Central memory CD4-positive, alpha-beta T cell (primary cell): ENCODE measurements at places on chromosomes 7 and 10.

DNA sequence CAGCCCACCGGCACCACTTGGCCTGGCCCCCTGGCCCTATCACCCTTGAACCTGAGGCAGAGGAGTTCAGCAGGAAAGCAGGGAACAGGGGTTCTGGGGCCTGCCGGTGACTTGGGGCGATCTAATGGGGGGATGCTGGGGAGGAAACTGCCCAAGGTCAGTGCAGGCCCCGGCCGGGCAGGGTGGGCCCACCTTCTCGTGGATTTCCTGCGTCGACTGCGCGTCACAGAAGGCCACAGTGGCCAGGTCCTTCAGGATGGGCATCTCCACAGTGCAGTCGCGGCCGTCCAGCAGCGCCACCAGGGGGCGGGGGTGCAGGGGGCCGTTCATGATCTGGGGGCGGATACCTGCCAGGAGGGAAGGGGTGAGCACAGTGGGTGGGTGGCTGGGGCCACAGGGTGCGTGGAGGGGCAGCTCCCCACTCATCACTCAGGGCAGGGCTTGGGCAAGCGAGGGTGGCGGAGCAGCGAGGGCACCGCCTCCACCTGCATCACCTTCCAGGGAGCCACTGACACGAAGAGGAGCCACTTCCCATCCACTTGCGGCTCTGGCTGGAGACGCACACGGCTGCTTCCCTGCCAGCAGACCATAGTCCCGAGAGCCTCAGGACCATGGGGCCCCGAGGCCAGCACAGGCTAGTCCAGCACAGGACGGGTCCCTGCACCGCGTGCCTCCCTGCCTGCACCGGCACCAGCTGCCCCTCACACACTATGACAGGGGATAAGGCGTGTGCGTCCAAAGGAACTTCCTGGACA lies 61.4 kb downstream of the ZRANB1 start:
- no peak for DNase-seq

- no peak for DNase-seq
These were observed 108.7 kb upstream of the DPP6 start for GRCh38 chr7:153943457-153943856.

GRCh38 chr7:21364801-21365271 lies 63.0 kb upstream of the SP4 start:
- no peak for DNase-seq

GRCh38 chr10:50347394-50347802 lies 96.1 kb upstream of the ASAH2 start:
- DNase-seq: no peak

DNA sequence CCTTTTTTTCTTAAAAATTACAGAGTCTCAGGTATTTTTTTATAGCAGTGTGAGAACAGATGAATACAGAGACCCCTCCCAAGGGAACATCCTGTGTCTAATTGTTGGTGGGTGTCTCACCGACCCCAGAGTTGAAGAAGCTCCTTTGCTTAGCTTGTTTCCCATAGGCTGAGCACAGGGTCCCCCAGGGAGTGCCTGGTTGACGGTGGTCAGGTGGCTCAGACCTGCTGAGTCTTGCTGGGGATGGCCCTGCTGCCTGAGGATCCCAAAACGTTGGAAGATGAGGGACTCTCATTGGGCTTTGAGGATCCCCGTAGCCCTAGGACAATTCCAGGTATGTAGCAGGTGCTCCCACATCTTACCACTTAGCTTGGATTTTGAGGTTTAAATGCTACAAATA lies 19.5 kb downstream of the SCART1 start:
- DNase-seq: no peak

GRCh38 chr10:110203500-110204455 lies 3.6 kb upstream of the MXI1 start:
- DNase-seq: no peak

DNA sequence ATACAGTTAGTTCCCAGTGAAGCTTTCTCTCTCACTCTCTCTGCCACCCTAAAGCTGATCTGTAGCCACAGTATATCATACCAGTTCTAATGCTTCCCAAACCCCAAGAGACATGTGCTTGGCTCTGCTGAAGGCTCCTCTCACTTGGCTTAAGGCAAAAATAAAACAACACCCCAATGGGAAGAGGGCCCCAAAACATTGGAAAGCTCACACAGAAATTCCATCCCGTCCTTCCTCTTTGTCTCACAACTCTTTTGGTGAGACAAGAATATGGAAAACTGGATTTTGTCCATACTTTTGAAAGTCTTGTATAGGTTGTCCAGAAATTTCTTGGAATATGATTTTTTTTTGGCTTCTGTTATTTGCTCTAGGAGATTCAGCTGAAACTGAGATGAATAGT lies 56.1 kb upstream of the WNT16 start:
- no peak for DNase-seq

DNA sequence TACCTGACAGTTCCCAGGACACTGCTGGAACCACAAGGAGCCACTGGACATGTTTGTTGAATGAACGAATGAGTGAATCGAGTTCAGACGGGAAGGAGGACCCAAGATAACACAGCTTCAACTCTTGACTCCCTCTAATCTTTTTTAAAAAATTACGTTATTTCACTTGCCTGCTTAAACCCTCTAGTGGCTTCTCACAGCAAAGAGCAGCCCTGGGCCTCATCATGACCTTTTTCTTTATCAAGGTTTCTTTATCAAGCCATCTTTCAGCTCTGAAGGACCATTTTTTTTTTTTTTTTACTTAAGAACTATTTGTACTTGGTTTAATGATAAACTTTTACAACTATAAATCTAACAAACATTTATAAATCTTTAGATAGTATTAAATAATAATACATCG lies 110.6 kb downstream of the TAX1BP1 start:
- DNase-seq: no peak

DNA sequence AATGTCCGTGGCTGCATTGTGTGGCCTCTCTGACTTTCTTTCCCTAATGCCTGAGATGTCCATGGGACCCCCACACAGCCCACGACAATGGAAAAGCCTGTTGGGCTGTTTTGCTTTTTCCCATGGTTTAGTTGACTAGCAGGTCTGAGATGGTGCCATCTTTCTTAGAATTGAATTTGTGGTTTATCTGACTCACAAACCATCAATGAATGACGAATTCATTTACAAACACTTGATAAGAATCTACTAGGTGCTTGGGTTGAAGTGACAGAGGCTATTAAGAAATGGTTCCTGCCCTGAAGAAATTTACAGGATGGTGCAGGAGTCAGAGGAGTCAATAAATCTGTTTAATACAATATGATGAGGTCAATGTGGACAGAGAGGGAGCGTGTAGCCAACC lies 75.4 kb downstream of the OTUD1 start:
- DNase-seq: no peak

DNA sequence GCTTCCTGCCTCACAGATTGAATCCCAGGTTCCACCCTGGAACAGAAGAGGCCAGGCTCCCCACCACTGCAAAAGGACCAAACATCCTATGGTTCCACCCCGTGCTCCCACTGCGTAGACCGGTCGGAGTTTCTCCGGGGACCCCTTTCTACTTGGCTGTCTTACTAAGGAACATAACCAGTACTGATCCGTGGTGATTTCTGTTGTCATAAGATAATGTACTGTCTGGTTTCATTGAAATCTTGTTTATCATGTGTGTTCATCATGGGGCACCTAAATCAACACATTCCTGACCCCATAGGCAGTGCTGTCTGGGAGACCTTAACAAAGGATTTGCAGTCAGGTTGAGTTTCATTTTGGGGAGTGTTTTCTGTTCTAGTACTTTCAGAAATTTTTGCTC lies 104.5 kb downstream of the CHN2 start:
- DNase-seq: no peak

- DNase-seq: no peak
These were observed 131.6 kb downstream of the PDE1C start for GRCh38 chr7:31938650-31939049.

GRCh38 chr10:111030042-111030750 lies 46.6 kb upstream of the ADRA2A start:
- DNase-seq: no peak

- no peak for DNase-seq
These were observed 1140.9 kb downstream of the GATA3 start for GRCh38 chr10:9195385-9195784.

DNA sequence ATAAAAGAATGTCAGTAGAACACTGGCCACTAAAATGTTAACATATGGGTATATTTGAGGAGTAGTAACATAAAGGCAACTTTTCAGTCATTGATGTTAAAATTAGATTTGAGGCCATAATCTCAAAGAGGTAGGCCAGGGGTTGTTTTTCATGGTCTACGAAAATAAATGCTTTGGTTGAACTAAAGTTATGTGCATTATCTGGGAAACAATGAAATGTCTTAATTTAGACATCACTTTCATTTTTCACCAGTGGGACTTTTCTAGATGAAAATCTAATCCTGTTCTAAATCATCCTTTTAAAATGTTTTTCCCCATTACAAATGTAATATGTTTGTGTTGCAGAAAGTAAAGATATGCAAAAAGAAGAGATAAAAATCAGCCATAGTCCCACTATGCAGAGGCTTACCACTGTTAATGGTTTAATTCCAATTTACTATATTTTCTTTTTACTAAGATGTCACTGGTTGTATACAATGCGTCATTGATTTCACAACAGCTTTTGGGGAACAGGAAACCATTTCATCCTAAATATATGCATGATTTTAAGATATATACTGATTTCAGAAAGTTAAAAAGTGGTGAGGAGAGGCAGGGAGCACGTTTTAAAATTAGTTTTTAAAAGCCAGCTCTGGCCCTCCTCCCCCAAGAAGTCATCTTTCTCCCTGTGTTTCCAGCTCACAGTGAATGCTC lies 64.3 kb downstream of the ARID5B start:
- no peak for DNase-seq

DNA sequence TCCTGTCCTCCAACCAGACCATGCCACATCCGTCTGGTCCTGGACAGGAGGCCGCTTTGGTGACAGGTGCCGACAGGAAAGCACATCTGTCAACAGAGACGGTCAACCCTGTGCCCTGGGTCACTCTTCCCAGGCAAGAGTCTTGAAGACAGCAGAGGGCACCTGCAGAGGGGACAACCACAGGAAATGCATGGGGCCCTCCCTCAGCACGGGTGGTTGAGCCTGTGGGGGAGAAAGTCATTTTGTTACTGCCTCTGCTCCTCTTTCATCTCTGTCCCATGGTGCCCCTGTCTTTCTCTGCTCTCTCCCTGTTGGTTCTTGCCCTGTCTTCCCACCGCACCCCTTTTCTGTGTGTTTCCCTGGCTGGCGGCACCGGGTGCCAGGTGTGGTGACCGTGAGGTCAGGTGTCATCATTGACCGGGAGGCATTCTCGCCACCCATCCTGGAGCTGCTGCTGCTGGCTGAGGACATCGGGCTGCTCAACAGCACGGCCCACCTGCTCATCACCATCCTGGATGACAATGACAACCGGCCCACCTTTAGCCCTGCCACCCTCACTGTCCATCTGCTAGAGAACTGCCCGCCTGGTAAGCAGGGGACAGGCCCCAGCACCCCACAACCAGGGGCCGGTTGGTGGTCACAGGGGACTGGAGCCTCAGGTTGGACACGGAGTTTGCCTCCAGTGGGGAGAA lies 17.6 kb upstream of the VSIR start:
- DNase-seq: no peak

DNA sequence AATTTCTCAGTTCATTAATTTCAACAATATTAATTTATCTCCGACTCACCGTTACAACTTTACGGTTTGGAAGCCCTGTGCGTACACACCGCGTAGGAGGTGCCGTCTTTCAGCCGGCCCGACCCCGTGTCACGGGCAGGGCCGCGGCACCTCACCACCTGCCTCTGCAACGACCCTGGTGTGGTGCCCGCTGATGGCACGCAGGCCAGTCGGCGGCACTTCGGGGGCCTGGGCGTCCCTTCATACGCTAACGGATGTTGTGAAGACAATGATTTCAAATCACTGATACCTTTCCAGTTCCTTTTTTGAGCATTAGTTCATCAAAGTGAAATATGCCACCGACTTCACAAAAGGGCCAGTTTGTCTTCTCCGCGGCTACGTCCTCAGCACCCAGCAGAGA lies 125.3 kb downstream of the EBF3 start:
- no peak for DNase-seq

DNA sequence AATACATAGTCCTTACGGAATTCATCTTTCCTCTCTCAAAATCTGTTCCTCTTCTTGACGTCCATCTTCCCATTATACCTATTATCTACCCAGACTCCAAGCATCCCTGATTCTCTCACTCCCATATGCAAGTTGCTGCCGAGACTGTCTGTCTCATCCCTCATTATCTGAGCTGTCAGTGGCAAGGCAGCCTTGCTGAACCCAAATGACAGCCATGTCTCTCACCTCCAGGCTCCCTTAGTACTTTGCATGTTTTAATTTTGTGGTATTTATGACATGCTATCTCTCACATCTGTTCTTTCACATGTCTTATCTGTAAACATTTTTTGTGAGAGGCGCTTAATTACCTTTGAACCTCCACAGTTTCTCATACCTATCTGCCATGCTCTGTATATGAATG lies 54.4 kb upstream of the IFRD1 start:
- DNase-seq: no peak

- no peak for DNase-seq
These were observed 146.8 kb upstream of the TMEM229A start for GRCh38 chr7:124179641-124180040.

- DNase-seq: no peak
These were observed 84.7 kb downstream of the TMEM178B start for GRCh38 chr7:141158561-141158960.

- DNase-seq: no peak
These were observed 20.4 kb upstream of the INPP5F start for GRCh38 chr10:119705434-119705831.

- no peak for DNase-seq
These were observed 77.6 kb upstream of the SHH start for GRCh38 chr7:155889636-155890511.

GRCh38 chr7:5662828-5663227 lies 118.6 kb downstream of the RNF216 start:
- no peak for DNase-seq

- no peak for DNase-seq
These were observed 619.7 kb downstream of the AUTS2 start for GRCh38 chr7:70218006-70218405.

GRCh38 chr7:143391462-143392404 lies 10.6 kb downstream of the ZYX start:
- no peak for DNase-seq

DNA sequence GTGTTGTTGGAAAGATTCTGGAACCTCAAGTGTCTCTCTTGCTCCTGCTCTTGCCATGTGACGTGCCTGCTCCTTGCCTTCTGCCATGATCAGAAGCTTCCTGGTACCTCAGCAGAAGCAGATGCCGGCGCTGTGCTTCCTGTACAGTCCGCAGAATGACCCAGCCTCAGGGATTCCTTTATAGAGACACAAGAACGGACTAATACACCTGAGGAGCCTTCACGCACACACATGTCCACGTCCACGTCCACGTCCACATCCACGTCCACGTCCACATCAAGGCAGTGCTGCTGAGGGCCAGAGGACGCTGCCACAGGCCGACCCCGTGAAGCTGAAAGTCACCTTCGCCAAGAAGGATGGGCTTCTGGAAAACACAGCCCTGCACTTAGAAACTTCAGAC lies 190.1 kb downstream of the MAD1L1 start:
- DNase-seq: no peak
